Endodermal cell (in vitro differentiated cells): ENCODE measurements at places on chromosomes 12 and 14. TPM values are rescaled to one million over a fixed set of nuclear protein-coding genes. Genes with fewer than 3 reads are reported as not detected.

The TAS2R7 gene
- total RNA-seq: not detected in 3 replicates

The HIP1R gene
- total RNA-seq: 16.9 to 26.0 TPM (median 24.9 TPM) in 3 replicates

GRCh38 chr12:95227818-95228356, 10.3 kb downstream of the VEZT start:
- no peak overlapping the region for H3K27ac ChIP-seq
- peaks cover 4% of the 10 kb centered on the region for H3K4me1 ChIP-seq
- no peak for DNase-seq
- H3K4me3 ChIP-seq: peak overlapping the region; percentile 34

DNA sequence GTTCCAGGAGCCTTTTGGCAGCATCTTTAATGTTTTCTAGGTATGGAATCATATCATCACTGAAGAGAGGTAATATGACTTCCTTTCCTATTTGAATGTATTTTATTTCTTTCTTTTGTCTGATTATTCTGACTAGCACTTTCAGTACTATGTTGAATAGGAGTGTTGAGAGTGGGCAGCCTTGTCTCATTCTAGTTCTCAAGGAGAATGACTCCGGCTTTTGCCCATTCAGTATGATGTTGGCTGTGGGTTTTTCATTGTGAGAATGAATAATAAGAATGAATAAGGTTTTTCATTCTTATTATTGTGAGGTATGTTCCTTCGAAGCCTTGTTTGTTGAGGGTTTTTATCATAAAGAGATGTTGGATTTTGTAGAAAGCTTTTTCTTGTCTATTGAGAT, 98.9 kb downstream of the GPHN start:
- no peak overlapping the region for H3K4me3 ChIP-seq
- H3K27ac ChIP-seq: no peak overlapping the region
- no peaks in the 10 kb centered on the region for H3K4me1 ChIP-seq
- no peak for DNase-seq

GRCh38 chr12:30985814-30986452, 59.4 kb downstream of the TSPAN11 start:
- no peaks in the 10 kb centered on the region for H3K36me3 ChIP-seq
- peaks cover 5% of the 10 kb centered on the region for H3K4me1 ChIP-seq
- no peaks in the 10 kb centered on the region for H3K27me3 ChIP-seq
- no peak overlapping the region for H3K27ac ChIP-seq
- DNase-seq: peak; percentile 94

- H3K36me3 ChIP-seq: no peaks in the 10 kb centered on the region
- DNase-seq: no peak
- no peak overlapping the region for H3K27ac ChIP-seq
- H3K4me1 ChIP-seq: no peaks in the 10 kb centered on the region
- no peak overlapping the region for H3K4me3 ChIP-seq
Observed at GRCh38 chr14:89061696-89062095, 237.2 kb downstream of the TTC8 start.

DNA sequence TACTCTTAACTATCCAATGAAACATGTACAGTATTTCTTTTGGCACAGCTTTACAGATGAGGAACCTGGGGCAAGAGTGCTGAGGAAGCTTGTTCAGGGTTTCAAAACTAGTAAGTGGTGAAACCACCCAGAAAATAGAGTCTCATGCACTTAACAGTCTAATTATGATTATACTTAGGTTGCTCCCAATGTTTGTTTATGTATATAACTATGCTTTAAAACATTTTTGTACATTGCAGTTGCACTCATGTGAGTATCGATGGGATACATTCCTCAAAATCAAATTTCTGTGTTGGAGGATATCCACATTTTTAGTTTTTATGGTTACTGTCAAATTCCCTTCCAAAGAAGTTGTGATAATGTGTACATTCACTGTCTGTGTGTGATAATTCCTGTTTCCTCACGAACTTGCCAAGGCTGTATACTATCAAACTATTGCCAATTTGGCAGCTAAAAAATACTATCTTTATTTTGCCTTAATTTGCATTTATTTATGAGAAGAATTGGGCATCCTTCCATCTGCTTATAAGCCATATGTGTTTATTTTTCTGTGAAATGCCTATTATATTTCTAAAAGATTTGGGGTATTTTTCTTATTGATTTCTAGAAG, 143.9 kb upstream of the SSTR1 start:
- DNase-seq: no peak
- H3K4me3 ChIP-seq: no peak overlapping the region
- H3K36me3 ChIP-seq: no peaks in the 10 kb centered on the region
- no peak overlapping the region for H3K27ac ChIP-seq

GRCh38 chr12:65123435-65124063, 2.4 kb upstream of the WIF1 start:
- H3K4me1 ChIP-seq: no peaks in the 10 kb centered on the region
- no peaks in the 10 kb centered on the region for H3K36me3 ChIP-seq
- H3K27ac ChIP-seq: no peak overlapping the region

DNA sequence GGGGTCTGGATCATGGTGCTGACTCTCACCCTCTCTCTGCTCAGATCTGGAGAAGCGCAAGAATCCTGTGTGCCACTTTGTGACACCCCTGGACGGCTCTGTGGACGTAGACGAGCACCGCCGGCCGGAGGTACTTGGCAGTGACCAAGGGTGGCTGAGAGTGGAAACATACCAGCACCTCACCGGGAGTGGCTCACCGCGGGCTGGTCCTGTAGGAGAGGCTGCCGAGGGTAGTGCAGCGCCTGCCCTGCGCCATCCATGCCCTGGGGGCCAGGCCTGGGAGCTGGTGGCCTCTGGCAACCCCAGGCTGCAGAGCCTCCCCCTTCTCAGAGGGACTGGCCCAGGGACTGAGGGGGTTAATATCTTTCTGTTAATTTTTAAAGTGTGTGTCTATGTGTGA, 46.2 kb downstream of the IL31 start:
- no peak overlapping the region for H3K27ac ChIP-seq
- DNase-seq: no peak
- H3K36me3 ChIP-seq: peaks cover 8% of the 10 kb centered on the region

GRCh38 chr14:81767266-81767995, 233.8 kb upstream of the SEL1L start:
- H3K4me1 ChIP-seq: no peaks in the 10 kb centered on the region
- no peak overlapping the region for H3K4me3 ChIP-seq
- no peak for DNase-seq
- H3K36me3 ChIP-seq: no peaks in the 10 kb centered on the region

The TTC6 gene
- 10.8 and 11.0 TPM in 2 replicates for total RNA-seq

The KLRC1 gene
- not detected in 3 replicates for total RNA-seq

GRCh38 chr12:92747151-92747550, 44.4 kb downstream of the PLEKHG7 start:
- no peaks in the 10 kb centered on the region for H3K36me3 ChIP-seq
- H3K4me1 ChIP-seq: no peaks in the 10 kb centered on the region
- DNase-seq: no peak
- no peak overlapping the region for H3K27ac ChIP-seq
- no peak overlapping the region for H3K4me3 ChIP-seq

GRCh38 chr14:94122438-94122837, 7.0 kb downstream of the IFI27L2 start:
- no peaks in the 10 kb centered on the region for H3K27me3 ChIP-seq
- peak; percentile 24 for DNase-seq
- no peak overlapping the region for H3K27ac ChIP-seq
